Stimulated activated CD8-positive, alpha-beta memory T cell treated with anti-CD3 and anti-CD28 coated beads, Interleukin-15, amount 100 ng/mL, for 24 hours (primary cell): ENCODE measurements at places on chromosomes 5 and 9.

DNA sequence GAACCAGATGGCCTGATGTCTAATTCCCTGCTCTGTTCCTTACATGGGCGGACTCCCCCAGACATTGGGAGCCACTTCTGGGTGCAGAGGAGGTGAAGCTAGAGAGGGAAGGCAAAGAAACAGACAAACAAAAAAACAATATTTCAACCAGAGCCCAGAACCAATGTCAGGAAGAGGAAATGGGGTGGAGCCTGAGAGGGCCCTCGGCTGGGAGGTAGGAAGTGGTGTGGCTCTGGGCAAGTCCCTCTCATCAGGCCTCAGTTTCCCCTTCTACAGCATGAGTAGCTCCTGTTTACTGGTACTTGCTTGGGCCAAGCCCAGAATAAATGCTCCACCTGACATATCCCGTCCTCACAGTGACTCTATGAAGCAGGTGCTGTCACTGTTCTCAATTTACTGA is 11.1 kb downstream of the SH2D3C start:
- no peak for DNase-seq

DNA sequence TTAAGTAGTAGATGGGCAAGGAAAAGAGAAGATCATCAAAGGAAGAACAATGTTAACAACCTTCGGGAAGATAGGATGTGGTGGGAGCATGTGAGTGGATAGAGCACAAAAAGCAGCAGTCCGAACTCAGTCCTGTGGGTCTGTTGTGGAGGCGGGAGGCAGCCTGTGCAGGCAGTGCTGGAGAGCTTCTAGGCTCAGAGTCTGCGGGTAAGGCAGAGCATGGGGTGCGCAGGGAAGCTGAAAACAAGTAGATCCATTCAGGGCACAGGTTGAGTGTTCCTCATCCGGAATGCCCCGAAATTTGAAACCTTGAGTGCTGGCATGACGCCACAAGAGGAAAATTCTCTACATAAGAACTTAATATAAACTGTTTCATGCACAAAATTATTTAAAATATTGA is 84.9 kb downstream of the PPIC start:
- no peak for DNase-seq

- no peak for DNase-seq
Observed at GRCh38 chr5:171323806-171324632, 15.0 kb downstream of the TLX3 start.

DNA sequence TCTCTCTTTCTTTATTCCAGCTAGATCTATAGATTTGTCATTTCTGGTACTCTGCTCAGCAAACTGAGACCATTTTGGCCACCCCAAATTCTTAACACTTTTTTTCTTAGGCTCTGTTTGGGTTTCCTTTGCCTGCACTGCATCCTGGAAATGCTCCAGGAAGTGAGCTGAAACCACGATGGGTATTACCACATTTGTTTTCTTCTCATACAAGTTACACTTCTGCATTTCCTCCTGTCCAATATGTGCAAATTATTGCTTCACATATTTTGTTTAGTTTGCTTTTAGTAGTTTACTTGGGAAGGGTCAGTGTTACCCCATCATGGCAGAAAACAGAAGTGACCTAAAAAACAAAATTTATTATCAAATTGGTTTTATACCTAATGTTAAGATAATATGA is 498.6 kb upstream of the GRIN3A start:
- DNase-seq: no peak

DNA sequence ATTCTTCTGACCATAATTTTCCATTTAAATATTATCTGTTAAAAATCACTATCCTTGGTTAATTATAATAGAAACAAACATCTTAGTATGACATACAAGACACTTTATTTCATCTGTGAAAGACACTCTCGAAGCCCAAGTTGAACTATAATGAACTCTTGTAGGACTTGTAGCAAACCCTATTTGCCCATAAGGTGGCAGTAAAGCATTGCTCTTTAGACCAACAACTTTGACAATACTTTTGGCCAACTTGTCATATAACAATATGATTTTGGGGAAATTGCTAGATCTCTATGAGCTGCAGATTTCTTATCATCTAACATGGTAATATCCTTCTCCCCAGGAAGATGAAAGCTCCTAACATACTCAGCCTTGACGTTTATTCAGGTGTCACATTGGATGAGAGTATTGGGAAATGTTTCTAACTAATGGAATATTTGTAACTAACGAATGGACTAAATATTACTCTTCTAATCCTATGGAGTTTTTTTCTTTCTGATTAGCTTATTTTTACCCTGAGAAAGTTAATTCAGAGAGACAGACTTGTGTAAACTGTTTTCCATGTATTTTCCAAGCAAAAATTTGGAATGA is 11.0 kb downstream of the SPINK14 start:
- DNase-seq: no peak

DNA sequence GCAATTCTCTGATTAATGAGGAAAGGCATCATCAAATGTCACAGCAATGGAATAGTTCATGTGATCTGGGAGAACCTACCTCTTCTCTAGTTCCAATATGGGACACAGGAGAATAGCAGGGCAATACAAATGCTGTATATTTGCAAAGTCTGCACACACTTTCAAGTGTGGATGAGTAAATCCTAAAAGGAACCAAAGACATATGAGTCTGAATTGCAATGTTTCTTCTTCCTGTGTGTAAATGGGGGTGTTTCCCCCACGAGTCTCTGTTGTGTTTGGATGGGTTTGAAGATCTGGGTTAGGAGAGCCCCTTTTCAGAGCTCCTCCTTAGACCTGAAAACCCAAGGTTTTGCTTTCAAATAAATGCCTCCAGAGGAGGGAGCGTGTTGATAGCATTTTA is 26.9 kb downstream of the SLC46A2 start:
- DNase-seq: no peak

DNA sequence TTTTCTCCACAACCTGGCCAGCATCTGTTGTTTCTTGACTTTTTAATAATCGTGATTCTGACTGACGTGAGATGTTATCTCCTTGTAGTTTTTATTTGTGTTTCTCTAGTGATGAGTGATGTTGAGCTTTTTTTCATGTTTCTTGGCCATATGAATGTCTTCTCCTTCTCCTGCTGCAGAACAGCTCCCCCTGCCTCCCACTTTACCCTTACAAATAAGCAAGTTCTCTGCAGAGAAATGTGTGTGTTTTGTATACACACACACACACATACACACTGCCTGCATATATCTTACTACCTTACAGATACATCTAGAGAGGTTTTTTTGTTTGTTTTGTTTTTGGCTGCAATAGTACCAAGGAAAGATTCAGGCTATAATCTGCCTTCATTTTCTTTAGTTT is 88.7 kb upstream of the PHF24 start:
- DNase-seq: no peak

DNA sequence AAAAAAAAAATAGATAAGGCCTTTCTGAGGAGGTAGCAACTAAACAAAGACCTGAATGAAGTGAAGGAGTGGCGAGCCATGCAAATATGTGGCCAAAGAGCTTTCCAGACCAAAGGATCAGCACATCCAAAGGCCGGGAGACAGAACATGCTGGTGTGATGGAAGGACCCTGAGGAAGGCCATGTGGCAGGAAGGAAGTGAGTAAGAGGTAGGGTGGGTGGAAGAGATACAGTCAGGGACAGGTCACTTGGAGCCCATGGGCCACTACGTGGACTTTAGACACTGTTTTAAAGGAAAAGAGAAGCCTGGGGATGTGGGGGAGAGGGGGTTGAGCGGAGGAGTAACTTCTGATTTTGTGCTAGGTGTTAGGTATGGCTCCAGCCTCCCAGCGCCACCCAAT is 31.3 kb downstream of the SPRY4 start:
- no peak for DNase-seq

DNA sequence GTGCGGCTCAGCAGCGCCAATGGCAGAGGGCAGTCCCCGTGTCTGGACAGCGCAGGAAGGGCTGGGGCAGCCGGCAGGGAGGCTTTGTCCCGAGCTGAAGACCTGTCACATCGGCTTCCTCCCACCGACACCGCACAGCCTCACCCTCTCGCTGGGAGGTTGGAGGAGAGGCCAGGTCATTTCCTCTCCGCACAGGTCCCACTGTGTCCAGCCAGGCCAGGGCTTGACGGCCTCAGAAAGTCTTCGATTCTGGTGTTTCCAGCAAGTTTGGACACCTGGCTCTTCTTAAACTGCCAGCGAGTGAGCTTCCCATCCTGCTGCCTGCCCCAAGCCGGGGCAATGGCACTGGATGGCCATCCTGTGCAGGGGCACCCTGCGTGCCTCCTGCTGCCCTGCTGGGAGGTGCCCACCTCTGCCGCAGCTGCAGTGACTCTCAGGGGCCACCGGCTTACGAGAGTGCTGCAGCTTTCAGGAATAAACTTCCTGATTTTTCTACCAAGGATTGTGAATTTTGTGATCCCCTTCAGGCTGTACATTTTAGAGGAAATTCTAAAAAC is 33.9 kb downstream of the AHRR start:
- no peak for DNase-seq

DNA sequence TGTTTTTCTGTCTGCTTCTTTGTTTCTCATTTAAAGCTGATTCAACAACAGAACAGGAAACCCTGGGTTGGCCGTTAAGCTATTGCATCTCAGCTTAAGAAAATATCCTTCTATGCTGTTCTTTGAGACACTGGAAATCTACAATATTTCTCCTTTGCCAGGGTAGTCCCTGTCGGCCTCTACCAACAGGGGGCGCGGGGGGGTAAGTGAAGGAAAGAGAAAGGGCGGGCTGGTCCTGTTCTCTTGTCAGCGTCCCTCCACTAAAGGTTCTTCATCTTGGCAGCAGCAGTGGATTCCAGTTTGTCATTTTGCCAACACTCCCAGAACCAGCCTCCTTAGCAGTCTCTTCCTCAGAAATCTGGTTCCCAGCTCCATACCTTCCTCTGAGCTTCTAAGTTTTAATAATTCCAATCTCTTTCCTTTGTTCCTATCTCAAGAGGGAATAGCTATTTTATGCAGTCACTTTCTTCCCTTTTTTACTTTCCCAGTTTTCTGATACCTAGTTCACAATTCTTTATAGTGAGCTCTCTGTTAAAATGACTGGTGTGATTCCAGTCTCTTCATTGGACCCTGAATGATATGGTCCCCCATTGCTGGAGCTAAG is 222.3 kb downstream of the GLIS3 start:
- DNase-seq: peak; percentile 12
